CD8-positive, alpha-beta T cell (primary cell): ENCODE measurements at places on chromosomes 7 and 10. TPM values are rescaled to one million over a fixed set of nuclear protein-coding genes. Genes with fewer than 3 reads are reported as not detected.

Gene HOGA1
- total RNA-seq: not detected

Gene EBF3
- not detected for total RNA-seq

- no peak for DNase-seq
These were observed 11.4 kb upstream of the KIF20B start for GRCh38 chr10:89690027-89690426.

- peak; percentile 63 for DNase-seq
These were observed 112.4 kb upstream of the YAE1 start for GRCh38 chr7:39453743-39454355.
